ENCODE measurements at places on chromosomes 12 and 14.

DNA sequence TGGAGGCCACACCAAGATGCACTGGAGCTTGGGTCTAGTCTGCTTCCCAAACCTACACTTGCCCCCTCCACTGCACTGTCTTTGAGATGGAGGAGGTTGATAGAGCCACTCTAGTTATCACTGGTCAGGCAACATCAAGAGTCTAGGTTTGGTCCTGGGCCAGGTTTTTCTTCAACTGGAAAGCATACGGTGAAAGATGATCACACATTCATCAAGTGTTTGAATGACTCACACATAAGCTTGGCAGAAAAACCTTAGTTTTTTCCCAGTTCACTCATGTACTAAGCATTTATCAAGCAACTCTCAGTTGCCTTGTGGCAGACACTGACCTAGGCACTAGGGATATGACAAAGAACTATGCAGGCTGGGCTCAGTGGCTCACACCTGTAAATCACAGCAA lies 84.5 kb downstream of the PLEKHG3 start:
- no peak for DNase-seq

DNA sequence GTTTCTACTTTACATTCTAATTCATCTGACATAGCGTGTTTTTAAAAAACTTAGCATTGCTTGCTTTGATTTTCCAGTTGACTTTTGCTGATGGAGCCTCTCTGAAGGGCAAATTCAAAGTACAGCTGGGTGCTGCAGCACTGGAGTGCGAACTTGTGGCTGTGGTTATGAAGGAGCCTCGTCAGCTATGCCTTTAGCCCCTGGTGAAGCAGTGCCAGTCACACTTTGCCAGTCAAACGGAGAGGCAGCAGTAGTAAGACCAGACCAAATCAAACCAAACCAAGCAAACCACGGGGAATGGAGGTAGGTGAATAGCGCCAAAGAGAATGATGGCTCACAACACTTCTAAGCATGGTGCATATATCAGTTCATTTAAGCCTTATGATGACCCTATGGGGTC lies 15.1 kb upstream of the SLC38A2 start:
- DNase-seq = no peak

GRCh38 chr14:95388699-95389098 lies 69.0 kb upstream of the CLMN start:
- DNase-seq = no peak

DNA sequence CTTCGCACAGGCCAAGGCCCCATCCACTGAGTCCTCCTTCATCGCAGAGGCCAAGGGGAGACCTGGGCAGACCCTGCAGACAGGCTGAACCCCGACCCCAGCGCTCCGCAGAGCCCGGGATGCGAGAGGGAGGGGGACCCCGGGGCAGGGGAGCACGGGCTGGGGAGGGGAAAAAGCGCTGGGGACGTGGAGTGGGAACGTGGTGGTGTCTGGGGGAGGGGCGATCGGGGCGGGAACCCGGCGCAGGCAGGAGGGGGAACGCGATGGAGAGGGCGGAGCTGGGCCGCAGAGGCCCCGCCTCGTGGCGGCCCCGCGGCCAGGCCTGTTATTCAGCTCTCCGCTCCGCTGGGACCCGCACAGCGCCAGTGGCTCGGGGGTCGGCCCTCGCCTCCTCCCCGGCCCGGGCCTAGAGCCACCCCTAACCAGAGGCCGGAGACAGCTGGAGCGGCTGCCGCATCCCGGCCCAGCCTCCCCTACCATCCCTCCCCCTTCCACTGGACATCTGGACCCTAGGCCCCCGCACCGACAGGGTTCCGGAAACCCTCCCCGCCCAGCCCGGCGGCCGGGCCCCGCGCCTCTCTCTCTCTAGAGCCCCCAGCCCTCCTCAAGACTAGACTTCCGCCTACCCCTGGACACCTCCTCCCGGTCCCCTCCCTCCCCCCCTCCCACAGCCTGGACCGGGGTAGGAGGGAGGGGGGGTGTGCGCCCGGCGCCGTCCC lies at the start of gene ARHGEF25:
ARHGEF25 (plus strand) TSS at position 328 of the 719 bp plus-strand sequence. CDS start 460 bp downstream, outside the sequence.
- peak; percentile 97 for DNase-seq

GRCh38 chr12:29208060-29208459 lies 59.0 kb downstream of the FAR2 start:
- peak; percentile 13 for DNase-seq

DNA sequence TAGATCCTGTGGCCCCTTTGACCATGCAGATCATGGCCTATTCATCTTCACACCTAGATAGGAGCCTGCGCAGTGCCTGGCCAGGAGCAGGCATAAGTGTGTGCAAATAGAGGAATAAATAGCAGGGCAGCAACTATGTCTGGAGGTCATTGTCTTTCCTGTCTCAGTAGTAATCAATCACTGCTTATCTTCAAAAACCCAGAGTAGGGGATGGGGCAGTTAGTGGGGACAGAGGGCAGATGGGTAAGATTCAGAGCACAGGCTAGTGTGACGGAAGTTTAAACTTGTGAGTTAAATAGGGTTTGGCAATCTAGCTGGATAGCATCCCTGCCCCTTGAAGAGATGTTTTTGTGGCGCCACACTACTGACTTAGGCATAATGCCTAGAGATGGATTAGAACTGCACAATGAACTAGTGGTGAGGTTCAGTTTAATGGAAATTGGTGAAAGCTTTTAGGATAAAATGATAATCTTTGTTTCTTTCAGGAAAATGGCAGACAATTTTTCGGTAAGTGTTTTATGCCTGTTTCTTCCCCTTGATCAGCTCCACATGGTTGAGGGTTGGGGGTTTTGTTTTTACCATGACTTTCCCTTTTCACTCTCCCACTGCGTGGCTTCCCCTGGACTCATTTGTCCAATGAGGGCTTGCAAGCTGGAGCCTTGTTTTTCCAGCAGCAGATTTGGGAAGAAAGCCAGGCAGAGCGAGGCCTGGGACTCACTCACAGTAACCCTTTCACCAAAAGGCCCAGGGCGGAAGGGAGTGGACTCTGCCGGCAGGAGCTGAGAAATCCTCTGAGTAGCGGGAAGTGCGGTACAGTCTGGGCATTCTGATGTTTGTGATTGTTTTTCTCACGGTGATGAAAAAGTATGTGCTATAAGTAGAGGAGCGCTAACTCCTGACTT lies 8.1 kb downstream of the LGALS3 start:
- peak; percentile 93 for DNase-seq

- peak; percentile 49 for DNase-seq
Observed at GRCh38 chr14:39265806-39266524, 32.2 kb downstream of the MIA2 start.

DNA sequence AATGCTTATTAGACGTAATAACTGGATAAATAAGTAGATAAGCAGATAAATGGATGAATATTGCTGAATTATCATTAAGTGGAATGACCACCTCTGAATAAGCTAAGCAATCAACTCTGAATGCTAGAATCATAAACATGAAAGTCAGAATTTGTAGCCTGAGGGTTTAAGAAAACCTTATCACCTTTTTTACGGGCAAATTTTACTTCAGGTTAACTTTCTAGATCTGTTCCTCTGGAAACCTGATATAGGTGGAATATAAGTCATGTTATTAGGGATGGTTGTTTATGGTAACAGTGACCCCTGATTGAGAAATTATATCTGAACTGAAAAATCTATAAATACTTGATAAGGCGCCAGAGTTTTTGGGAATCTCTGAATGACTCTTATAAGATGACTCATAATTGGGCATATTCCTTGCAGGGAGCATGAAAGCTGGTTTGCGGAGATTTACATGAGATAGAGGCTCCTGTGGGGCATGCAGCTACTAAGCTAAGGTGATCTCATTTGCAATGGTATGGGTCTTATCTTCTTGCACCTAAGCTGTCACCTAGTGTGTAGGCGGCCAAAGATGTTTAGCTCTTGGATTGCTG lies 12.1 kb downstream of the SPX start:
- DNase-seq = no peak
